ENCODE measurements at places on chromosomes 4 and X. TPM values are rescaled to one million over a fixed set of nuclear protein-coding genes. Genes with fewer than 3 reads are reported as not detected.
A peak's percentile ranks its signal among the peaks of the same experiment; 100 is the strongest.

Gene TREX2
- 2.9 TPM for total RNA-seq

DNA sequence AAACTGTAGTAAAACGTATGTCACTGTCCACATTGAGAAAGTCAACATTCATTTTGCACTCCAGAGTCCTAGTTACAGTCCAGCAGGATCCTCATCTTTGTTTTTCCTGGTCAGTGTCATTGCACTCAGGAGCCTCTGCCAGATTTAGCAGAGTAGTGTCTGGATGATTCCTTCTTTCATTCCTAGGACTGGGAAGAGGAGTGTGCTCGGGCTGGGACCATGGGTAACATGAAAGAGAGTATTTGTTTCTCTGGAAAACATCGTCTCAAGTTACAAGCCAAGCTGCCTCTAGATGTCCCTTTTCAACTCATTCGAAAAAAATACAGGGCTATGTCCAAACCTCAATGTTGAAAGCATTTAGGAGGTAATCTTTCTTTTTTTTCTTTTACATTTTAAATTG, 69.9 kb upstream of the TNIP3 start:
- DNase-seq, result no peak

Gene RPGR
- 4.5 TPM for total RNA-seq

DNA sequence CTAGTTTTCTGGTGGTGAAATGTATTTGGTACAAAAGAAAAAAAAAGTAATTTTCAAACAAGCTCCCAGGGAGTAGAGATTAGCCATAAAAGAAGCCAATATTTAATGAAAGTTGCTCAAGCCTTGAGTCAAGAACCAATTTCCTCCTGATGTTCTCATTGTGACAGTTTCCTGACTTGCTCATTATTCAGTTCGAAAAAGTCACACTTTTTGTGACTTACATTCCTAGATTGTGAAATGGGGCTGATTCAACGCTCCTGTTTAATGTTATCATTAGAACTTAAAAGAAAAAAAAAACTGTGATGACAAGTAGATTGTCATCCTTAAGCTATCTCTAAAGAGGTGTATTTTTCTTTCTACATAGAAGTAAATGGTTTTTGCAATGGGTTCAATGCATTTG, 122.6 kb upstream of the BMPR1B start:
- no peak for DNase-seq

- no peak for DNase-seq
Measured at GRCh38 chr4:159190651-159191050, 87.8 kb downstream of the RAPGEF2 start.

Gene ELOVL6
- total RNA-seq, result 27.7 TPM

DNA sequence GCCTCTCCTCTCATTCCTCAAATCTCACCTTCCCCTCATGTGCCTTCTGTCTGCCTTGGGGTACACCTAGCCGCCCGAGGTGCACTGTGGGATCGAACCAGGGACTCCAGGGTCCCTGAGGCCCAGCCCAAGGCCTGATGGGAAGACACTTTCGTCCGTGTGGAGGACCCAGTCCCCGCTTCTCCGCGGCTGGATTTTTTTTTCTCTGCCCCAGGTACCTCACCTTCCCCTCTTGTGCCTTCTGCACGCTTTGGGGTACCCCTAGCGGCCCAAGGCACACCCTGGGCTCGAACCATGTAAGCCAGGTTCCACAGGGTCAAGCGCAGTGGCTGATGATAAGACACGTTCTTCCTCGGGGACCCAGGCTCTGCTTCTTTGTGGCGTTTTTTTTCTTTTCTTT, 530.7 kb downstream of the CWH43 start:
- no peak for DNase-seq

DNA sequence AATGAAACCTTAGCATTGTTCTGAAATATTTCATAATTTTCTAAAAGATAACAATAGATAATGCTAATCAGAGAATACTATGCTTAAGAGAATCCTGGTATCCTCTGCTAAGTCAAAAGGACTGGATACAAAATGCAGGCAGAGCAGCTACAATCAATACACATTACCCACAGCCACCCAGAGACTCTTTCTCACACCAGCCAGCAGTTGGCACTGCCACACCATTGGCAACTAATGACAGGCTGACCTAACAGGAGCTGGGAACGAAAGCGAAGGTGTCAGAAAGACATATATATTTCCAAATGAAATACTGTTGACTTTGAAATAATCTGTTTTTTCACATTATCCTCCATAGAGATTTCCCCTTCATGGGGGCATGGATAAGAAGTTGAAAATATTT, 122.6 kb upstream of the PLAC1 start:
- DNase-seq, result no peak

GRCh38 chrX:10457092-10457491, 163.3 kb downstream of the MID1 start:
- DNase-seq, result no peak

Gene GPRIN3
- total RNA-seq, result 34.2 TPM

Gene CTSO
- 7.3 TPM for total RNA-seq

- no peak for DNase-seq
Measured at GRCh38 chr4:158681629-158682028, 9.5 kb downstream of the ETFDH start.

GRCh38 chr4:171186700-171187099, 626.5 kb upstream of the GALNTL6 start:
- DNase-seq, result no peak

- DNase-seq, result peak; percentile 42
Measured at GRCh38 chrX:18899796-18900380, 84.0 kb downstream of the PHKA2 start.

- no peak for DNase-seq
Measured at GRCh38 chr4:145285928-145286327, 105.5 kb upstream of the OTUD4 start.

DNA sequence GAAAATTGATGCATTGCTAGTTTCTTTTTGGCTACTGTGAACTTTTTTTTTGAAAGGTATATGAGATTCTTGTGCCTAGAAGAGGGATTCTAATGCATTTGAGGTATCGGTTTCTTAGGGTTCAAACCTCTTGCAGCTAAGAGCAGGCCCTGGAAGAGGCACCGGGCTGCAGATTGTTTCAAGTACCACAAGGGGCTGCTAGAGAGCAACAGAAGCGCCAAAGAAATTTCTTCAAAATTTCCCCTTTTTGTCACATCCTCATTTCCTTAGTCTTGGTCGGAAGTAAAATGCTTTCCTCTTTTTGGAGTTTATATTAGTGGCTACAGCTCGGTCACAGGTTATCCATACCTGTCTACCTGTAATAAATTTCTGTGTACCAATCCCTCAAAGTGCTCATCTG, 89.8 kb downstream of the PDGFRA start:
- DNase-seq, result no peak

DNA sequence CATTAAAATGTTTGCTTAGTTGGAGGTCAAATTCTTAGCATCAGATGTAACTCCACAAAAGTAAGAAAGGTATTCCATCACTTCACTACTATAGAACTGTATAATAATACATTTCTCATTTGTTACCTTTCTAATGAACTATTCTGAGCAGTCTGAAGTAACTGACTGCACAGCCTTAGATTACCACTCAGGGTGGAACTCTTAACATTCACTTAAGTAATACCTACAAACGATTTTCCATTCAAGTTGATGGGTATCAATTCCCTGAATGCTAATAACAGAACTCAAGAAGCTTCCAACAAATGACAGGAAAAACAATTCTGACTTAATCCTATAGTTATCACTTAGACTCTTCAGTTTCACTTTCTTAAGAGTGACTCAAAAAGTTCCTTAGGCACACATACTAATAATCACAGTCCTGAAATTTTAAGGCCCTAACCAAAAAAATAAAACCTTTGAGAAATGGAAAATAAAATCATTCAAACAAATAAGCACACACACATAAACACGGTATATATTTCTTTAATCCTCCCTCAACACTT, 20.9 kb downstream of the HNRNPD start:
- no peak for DNase-seq

Gene XAGE1A
- not detected for total RNA-seq

DNA sequence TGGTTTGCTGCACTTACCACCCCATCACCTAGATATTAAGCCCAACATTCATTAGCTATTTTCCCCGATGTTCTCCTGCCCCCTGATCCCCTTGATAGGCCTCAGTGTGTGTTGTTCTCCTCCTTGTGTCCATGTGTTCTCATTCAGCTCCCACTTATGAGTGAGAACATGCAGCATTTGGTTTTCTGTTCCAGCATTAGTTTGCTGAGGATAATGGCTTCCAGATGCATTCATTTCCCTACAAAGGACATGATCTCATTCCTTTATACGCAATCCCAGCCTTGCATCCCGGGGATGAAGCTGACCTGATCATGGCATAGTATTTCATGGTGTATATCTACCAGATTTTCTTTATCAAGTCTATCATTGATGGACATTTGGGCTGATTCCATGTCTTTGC, 99.0 kb upstream of the DCAF12L2 start:
- no peak for DNase-seq

Gene FRAS1
- 13.0 TPM for total RNA-seq

Gene HPGDS
- total RNA-seq, result 1.2 TPM

- DNase-seq, result no peak
Measured at GRCh38 chr4:139223682-139224317, 46.8 kb upstream of the ELF2 start.

GRCh38 chrX:136619899-136620505, 28.0 kb upstream of the CD40LG start:
- no peak for DNase-seq

Gene CT45A5
- not detected for total RNA-seq

Gene CPE
- total RNA-seq, result 463 TPM

DNA sequence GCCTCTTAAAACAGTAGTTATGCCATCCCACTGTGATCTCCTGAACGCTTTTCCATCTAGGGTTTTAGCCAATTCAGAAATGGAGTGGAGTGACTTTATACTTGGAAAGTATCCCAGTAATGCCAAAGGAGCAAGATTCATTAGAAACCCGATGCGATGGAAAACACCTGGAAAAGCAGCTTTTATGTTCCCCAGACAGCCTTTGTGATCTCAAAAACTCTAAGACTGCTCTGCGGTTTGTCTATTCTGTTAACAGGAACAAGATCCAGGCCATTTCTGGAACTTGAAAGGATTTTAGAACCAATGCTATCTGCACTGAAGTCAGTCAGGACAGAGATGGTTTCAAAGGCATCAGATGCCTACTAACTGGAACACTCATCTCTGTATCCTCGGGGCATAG, 145.1 kb downstream of the APBB2 start:
- no peak for DNase-seq

Data from frontal cortex (tissue), 4 donors.